Renal cortical epithelial cell (primary cell): ENCODE measurements at places on chromosomes 2 and 18.

DNA sequence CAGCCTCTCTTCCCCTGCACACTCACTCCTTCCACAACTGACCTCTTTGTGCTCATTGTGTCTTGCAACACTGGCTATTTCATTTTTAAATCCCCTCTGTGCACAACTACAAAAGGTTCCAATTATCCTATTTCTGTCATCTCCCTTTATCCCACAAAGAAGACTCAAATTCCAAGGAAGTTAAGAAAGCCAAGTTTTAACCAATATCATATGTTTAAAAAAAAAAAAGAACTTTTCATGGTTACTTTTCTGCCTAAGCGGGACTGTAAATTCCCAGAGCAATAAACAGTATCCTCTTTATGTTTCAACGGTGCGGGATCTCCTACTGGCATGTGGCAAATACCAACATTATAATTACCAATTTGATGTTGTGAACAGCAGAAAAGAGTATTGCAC, 83.8 kb downstream of the DOCK10 start:
- DNase-seq = no peak

DNA sequence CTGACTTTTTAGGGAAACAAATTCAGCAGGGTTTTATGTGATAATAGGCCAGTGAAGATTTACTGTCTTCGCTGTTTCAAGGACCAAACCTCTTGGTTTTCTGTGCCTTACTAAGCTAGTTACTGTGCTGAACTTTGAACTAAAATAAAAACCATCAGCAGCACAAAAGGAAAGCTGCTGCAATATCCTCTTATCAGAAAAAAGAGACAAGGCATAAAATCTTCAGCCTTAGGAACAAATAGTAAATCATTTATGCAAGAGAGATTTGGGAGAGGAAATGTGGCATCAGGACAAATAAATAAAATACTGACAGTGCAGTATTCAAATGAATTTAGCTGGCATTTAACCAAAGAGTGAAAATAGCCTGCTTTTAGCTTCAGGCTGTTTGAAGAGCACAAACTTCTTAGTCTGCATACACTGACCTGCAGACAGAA, 64.1 kb upstream of the EHBP1 start:
- peak; percentile 26 for DNase-seq

DNA sequence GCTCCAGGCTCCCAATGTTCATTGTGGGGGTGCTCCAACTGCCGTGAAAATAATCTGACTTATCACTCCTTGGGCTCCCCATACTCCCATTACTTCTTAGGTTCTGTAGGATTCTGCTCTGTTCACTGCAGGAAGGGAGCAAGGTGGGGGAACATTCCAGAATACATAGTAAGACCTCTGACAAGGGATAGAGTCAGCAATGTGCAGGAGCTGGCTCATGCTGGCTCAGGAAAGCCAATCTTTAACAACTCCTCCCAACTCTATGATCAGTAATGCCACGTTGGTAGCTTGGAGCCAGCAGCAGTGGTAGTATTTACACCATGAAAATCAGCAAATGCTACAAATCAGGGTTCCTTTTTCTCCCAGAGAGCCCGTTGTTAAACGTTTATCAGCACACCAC, 44.4 kb downstream of the FECH start:
- DNase-seq = peak; percentile 66

DNA sequence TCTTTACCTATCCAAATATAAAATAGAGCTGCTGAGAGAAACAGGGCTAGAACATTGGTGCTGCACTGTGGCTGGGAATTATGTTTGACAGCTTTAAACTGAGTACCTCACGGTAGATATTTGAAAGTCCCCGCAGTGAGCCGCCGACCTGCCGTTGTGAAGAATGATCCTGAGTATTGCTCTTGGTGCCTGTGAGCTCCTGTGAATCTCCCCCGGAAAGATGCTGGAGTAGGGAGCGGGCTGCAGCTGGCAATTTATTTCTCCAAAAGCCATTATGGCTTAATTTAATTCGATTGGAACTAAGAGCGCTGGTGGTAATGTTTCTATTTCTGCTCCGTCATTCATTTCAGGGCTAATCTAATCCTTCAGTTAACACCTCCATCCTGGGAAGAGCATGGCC, 129.4 kb upstream of the TPO start:
- DNase-seq = no peak

DNA sequence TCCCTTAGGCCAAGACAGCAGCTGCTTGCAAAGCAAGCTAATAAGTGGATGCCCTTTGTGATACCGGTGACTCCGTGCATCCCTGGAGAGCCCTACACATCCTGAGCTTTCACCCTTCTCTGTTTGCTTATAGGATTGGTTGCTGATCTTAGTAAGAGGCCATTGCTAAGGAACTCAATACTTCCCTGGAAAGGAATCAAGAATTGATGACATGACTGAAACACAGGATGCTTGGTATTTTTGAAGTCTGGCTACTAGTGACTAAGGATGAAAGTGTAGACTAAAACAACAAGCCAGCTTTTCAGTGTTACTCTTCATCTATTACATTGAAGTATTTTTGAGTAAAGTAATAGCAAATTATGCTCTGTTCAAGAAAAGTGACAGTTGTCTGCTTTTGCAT, 123.0 kb upstream of the SERPINE2 start:
- DNase-seq = peak; percentile 21

DNA sequence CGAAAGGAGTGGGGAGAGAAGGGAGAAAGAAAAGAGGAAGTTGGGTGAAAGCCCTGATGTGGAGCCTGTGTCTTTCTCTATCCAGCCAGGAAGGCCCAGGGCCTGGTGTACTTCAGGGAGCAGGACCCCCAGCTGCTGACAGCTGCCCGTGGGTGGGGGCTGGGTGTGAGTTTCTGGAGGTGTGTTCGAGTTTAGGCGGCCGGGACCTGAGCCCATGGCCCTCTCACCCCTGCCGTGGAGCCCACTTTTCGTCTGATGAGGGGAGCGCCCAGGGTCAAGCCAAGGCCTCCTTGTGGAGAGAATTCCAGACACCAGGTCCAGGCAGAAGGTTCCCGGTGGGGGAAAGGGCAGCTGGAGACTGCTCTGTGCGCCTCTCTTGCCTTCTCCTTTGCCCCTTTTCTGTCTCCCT, 2.2 kb downstream of the SIX3 start:
- DNase-seq = no peak
